ENCODE measurements at places on chromosomes 2 and 18.

- DNase-seq, result no peak
These were observed 675.1 kb upstream of the SALL3 start for GRCh38 chr18:78304192-78305164.

GRCh38 chr18:3207565-3207964 is 12.2 kb downstream of the MYOM1 start:
- no peak for DNase-seq

DNA sequence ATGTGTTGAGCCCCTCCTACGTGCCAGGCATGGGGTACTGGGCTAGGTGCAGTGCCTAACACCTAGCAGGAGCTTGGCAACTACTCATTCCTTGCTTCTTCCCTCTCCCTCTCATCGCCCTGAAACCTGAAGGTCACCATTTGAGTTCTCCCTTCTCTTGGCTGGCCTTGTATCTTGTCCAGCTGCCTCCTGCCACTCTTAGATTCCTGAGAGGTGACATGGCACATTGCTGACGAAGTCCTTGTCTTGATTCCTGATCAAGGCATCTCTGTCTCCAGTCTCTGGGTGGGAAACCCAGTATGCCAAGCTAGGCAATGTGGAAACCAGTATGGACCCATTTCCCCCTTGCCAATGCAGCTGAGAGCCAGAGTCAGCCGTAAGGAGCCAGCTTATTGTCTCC is 9.0 kb upstream of the EFR3B start:
- DNase-seq, result no peak

GRCh38 chr2:204346906-204347305 is 198.4 kb upstream of the PARD3B start:
- DNase-seq, result no peak

- DNase-seq, result no peak
These were observed 50.6 kb upstream of the DCC start for GRCh38 chr18:52289392-52289791.

DNA sequence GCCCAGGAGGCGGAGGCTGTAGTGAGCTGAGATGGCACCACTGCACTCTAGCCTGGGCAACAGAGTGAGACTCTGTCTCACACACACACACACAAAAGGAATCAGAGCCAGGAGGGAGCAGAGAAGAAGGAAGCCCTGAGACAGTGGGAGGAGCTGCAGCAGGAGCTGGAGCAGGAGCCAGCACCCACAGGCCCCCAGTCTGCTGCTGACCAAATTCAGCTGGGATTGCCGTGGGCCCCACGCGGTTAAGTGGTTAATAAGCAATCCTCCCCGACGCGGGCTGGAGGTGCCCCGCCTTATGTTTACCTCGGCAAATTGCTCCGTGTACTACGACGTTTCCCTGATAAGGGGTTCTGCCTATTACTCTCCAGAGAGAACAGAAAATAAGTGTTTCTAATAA is 265.3 kb downstream of the TWIST2 start:
- DNase-seq, result no peak

- DNase-seq, result no peak
These were observed 273.5 kb downstream of the CDH20 start for GRCh38 chr18:61606759-61607158.

GRCh38 chr18:23539296-23539695 is 36.0 kb downstream of the RMC1 start:
- no peak for DNase-seq

DNA sequence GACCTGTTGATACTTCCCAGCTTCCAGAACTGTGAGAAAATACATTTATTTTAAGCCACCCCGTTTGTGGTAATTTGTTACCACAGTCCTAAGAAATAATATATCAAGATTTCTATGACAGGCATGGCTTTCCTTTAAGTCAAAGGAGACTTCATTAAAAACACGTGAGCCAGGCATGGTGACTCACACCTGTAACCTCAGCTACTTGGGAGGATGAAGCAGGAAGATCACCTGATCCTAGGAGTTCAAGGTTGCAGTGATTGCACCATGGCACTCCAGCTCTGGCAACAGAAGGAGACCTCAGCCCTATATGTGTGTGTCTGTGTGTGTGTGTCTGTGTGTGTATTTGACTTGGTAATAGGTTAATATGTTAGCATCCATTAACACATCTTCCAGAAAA is 69.8 kb upstream of the SCN7A start:
- no peak for DNase-seq

GRCh38 chr2:1600191-1601066 is 143.9 kb downstream of the PXDN start:
- peak; percentile 68 for DNase-seq

- no peak for DNase-seq
These were observed 44.0 kb upstream of the ARHGAP15 start for GRCh38 chr2:143085125-143085784.

DNA sequence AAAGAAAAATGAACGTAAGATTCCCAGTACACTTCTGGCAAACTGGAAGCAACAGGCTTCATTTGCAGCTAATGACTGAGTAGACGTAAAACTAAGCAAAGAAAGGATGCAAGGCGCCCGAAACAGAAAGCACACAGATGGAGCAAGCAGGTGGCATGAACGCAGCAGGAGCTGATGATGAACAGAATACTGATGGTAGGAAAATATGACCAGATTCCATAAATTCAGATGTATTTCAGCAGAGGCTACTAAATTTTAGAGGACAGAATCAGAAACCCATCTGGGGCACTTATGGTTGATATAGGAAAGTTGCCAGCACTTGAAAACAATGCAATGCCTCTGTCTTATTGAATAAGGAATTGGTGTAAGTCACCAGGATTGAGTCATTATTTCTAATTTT is 658.7 kb upstream of the LINC00305 start:
- DNase-seq, result no peak

DNA sequence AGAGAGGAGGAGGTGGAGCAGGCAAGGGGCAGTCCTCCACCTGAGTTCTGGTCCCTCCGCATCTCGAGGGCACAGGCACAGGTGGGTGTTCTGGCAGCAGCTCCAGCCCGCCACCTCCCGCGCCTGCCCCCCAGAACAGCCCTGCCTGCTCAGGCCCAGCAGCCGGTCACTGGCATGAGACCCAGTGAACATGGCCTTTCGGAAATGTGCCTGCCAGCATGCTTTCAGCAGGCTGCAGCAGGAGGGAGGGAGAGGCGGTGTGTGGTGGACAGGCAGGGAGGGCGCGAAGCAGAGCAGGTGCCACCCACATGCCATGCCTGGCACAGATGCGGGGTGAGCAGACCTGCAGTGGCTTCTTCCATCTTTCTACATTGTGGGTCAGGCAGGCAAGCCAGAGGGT is 3.4 kb upstream of the OR6B3 start:
- DNase-seq, result no peak

- no peak for DNase-seq
These were observed 44.2 kb downstream of the GLI2 start for GRCh38 chr2:120779781-120780283.

- no peak for DNase-seq
These were observed 488.6 kb downstream of the METTL4 start for GRCh38 chr18:2082676-2083075.

DNA sequence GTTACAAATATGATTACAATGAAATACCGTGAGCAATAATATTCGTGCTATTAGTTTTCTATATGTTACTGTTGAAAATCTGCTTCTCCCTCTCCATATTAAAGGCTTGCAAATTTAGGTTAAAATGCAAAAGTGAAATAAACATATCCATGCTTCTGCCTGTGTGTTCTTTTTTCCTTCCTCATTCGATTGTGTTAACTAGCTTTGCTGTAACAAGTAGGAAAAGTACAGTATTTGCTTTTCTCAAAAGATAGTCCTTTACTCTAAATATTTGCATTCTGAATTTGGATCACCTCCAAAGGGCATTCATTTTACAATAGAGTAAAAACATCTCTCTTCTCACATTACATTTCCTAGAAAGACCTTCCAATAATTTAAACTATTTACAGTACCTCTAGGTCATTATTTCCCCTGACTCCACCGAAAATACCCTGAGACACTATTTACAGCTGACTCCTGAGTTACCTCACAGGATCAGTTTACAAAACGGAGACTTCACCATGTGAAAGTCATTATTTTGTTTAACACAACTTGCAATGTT is 835.0 kb upstream of the FANCL start:
- DNase-seq, result no peak

DNA sequence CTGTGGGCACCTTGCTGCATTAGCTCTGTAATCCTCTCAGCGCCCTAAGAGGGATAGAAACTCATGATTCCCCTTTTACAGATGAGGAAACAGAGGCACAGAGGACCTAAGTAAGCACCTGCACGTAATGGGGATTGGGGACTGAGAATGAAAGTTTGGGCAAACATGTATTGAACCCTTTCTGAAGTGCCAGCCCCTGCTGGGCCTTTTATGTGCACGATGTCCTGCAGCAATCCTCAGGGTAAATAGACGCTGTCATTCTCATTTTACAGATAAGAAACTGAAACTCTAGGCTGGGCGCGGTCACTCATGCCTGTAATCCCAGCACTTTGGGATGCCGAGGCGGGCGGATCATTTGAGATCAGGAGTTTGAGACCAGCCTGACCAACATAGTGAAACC is 117.4 kb downstream of the STPG4 start:
- DNase-seq, result no peak

GRCh38 chr2:138016351-138017087 is 52.2 kb downstream of the HNMT start:
- DNase-seq, result no peak

- peak; percentile 44 for DNase-seq
These were observed 260.5 kb downstream of the DYSF start for GRCh38 chr2:71713581-71714580.

GRCh38 chr18:23306822-23307221 is 146.3 kb upstream of the RIOK3 start:
- DNase-seq, result no peak

- DNase-seq, result no peak
These were observed 146.7 kb downstream of the MBP start for GRCh38 chr18:76985951-76986236.

DNA sequence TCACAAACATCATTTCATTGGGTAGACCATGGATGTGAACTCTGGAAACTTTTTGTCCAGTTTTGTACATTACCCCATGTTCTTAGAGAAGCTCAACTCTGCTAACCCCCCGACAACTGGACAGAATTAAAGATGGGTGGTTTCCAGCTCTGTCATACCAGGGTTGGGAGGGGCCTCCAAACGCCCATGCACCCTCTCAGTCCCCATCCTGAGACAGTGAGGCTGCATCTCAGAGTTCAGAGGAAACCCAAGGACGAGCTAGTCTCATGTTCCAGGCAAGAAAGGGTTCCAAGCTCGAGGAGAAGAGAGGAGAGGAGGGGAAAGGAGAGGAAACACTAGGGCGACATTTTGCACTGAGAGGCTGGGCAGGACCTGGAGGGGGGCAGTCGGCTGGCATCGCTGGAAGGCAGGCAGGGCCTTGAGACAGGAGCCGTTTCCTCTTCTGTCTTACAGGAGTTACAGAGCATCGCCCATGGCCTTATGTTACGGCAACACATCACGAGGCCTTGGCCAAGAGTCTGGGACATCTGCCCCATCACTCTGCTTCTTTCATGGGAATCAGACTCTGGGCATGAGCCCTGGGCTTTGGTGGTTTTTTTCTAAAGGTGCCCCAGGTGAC is 16.4 kb downstream of the MAL start:
- peak; percentile 66 for DNase-seq

DNA sequence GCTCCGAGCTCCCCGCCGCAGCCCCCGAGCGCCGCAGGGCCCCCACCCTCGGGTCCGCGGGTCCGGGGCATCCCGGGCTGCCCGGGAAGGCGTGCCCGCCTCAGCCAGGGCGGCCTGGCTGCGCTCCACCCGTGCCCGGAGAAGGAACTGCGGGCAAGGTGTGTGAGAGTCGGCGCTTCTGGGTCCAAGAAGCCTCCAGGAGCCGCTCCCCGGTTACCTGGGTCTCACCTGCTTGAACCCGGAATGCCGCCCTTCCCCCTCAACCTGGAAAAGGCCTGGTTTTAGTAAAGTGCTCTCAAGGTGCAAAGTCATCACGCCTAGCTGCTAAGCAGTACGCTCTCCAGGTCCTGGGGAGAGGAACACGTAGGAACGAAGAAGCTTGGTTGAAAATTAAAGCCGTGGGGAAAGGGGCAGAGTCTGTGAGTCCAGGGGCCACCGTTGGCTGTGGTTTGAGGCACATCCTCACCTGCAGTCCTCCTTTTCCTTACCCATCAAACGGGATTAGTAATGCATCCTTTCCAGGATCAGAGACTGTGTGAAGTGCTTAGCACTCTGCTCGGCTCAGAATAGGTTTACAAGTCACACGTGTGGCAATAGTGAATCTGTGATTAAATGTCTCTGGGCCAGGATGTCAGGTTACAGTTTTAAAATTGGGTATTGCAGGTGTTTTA is 1.2 kb downstream of the ASAP2 start:
- DNase-seq, result no peak

GRCh38 chr2:86044045-86044444 is 61.6 kb downstream of the POLR1A start:
- DNase-seq, result peak; percentile 63

DNA sequence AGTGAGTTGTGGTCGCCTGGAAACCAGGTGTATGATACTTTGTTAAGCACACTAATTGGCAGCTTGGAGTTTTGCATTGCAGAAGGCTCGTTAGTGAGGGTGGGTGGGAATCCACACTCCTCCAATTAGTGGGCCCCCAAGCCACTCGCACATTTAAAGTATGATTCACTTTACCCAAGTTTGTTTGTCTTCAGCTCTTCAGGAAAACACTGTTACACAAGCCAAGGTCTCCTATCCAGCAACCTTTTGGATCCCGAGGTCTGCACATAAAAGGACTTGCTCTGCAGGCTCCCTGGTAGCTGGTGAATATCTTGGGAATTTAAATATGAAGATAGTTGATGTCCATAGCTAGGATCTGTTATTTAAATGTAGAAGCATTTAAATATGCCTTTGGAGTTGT is 66.1 kb downstream of the NPAS2 start:
- no peak for DNase-seq

DNA sequence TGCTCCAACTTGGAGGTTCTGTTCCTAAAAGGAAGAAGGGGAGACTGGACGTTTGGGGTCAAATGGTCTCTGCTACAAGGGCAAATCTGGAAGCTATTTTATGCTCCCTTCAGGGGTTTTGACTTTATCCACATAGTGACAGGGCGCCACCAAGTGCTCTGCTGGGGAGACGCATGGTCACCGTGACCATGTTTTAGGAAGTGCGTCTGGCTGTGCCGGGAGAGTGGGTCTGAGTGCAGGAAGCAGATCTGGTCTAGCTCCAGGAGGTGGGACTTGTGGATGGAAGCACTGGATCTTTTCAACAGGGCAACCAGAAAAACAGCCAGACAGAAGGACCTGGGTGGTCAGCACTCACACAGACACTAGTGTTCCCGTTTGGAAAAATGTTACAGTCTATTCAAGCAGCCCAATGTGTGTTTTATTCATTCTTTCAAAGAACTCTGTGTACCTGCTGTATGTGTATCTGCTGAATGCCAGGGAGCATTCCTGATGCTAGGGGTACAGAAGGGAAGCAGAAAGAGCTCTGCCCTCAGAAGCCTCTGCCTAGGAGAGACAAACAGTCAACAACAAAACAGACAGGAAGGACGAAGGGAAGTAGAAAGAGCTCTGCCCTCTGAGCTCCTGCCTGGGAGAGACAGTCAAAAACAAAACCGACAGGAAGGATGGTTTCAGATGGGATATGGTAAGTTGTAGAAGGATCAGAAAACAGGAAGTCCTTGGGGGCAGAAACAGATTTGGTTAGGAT is 14.3 kb downstream of the IMPA2 start:
- DNase-seq, result no peak

- DNase-seq, result no peak
These were observed 24.6 kb upstream of the NOTO start for GRCh38 chr2:73177645-73178255.
